Kidney glomerular epithelial cell (primary cell): ENCODE measurements at places on chromosomes 4 and X.
A peak's percentile ranks its signal among the peaks of the same experiment; 100 is the strongest.

- DNase-seq, result no peak
These were observed 155.0 kb upstream of the MAP3K15 start for GRCh38 chrX:19670321-19670750.

- DNase-seq, result no peak
These were observed 16.7 kb downstream of the TMEM175 start for GRCh38 chr4:948936-949300.

DNA sequence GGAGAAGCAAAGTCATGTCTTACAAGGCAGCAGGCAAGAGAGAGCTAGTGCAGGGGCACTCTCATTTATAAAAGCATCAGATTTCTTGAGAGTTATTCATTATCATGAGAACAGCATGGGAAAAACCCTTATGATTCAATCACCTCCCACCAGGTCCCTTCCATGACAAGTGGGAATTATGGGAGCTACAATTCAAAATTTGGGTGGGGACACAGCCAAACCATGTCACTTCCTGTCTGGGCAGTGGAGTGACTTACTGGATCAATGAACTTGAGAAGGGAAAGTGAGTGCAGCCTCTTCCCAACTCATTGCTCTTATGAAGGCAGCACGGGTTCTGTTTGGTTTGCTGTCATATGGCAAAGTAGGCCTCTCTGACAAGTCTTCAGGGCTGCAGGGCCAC, 261.8 kb upstream of the TAPT1 start:
- DNase-seq, result no peak

- no peak for DNase-seq
These were observed 36.9 kb downstream of the ANKRD17 start for GRCh38 chr4:73221734-73222133.

GRCh38 chr4:26178854-26179253, 142.0 kb upstream of the RBPJ start:
- no peak for DNase-seq

DNA sequence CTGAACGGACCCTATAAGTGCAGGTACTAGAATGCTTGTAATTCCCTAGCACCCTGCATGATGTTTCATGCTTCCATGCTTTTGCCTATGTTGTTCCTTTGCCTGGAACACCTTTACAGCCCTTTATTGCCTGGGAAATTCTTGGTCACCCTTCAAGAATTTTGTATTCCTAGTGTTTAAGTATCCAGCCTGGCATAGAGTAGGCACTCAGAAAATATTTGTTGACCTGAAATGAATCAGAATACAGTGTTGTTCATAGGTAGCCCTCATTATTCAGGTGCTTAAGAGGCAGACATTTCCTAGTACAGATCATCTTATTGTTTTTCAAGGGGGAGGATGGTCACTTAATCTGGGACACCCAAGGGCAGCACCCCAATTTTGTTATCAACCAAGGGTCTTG, 75.3 kb downstream of the AKAP4 start:
- DNase-seq, result no peak

DNA sequence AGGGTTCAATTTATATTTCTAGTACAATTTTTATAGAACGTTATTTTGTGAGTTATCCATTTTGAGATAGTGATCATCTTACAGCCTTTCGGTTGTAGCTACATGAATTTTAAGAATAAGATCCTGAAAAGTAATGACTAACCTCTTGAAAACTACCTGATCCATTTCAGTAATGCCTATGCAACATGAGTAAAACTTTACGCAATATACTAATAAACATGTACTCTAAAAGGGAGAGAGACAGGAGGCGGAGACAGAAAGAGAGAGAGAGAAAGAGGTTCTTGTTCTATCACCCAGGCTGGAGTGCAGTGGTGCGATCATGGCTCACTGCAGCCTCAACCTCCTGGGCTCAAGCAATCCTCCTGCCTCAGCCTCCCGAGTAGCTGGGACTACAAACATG, 816.1 kb downstream of the CCSER1 start:
- no peak for DNase-seq

GRCh38 chr4:128854433-128854832, 44.9 kb downstream of the JADE1 start:
- DNase-seq, result no peak

- DNase-seq, result no peak
These were observed 29.8 kb downstream of the FAM149A start for GRCh38 chr4:186134257-186134656.

GRCh38 chr4:172202480-172203076, 389.4 kb downstream of the GALNTL6 start:
- peak; percentile 33 for DNase-seq

- DNase-seq, result no peak
These were observed 2.0 kb downstream of the AFP start for GRCh38 chr4:73438048-73438447.

GRCh38 chrX:135914404-135914803, 20.9 kb downstream of the SAGE1 start:
- no peak for DNase-seq

DNA sequence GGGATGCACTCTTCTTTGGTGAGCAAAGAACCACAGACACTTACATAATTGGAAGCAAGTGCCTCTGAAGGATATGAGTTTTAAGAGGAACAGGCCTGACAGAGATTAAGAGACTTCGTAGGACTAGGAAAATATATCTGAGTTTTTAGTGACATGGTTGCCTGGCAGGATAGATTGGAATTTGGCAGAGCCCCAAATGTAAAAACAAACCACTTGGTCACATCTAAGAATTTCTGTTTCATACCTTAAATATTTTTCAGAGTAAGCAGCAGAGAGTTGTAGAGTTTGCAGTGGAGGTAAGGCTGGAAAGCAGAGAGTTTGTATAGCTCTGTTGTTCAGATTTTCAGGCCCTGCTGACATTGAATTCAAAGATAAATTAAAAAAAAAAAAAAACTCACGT, 150.1 kb upstream of the MAGEB2 start:
- peak; percentile 38 for DNase-seq

- no peak for DNase-seq
These were observed 22.8 kb downstream of the CFAP99 start for GRCh38 chr4:2441393-2442174.
